ENCODE measurements at places on chromosomes 2 and 18. TPM values are rescaled to one million over a fixed set of nuclear protein-coding genes. Genes with fewer than 3 reads are reported as not detected.

DNA sequence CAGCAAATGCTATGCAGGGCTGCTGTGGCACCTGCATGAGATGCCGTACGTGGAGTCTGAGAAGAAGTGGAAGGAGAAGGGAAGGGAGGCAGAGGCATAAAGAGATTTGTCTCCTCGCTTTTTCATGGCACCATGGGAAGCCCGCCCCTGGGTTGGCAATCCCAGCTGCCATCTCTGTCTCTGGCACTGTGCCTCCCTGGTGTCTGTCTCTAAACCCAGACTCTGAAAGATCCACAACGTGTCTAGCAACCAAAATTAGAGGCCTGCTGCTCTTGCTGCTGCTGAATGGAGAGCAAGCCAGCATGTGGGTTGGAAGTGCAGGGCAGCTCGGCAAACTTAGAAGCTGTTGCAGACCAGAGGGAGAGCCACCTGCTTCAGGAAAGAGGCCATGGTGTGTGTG, 53.1 kb downstream of the INO80C start:
- H3K27me3 ChIP-seq: peaks cover 4% of the 10 kb centered on the region
- DNase-seq: no peak
- no peak overlapping the region for H3K4me3 ChIP-seq
- no peak overlapping the region for H3K27ac ChIP-seq

- H3K36me3 ChIP-seq: no peaks in the 10 kb centered on the region
- H3K4me1 ChIP-seq: no peaks in the 10 kb centered on the region
- H3K27ac ChIP-seq: no peak overlapping the region
- no peak for DNase-seq
- H3K4me3 ChIP-seq: no peak overlapping the region
- peaks cover 20% of the 10 kb centered on the region for H3K27me3 ChIP-seq
Measured at GRCh38 chr18:49619801-49620200, 57.9 kb downstream of the LIPG start.

GRCh38 chr18:63131106-63131958, 188.2 kb downstream of the BCL2 start:
- DNase-seq: no peak
- H3K4me1 ChIP-seq: peaks cover 37% of the 10 kb centered on the region
- no peak overlapping the region for H3K4me3 ChIP-seq
- peaks cover 37% of the 10 kb centered on the region for H3K36me3 ChIP-seq
- H3K27me3 ChIP-seq: no peaks in the 10 kb centered on the region

GRCh38 chr2:12045864-12046291, 299.4 kb downstream of the LPIN1 start:
- no peaks in the 10 kb centered on the region for H3K36me3 ChIP-seq
- DNase-seq: no peak
- H3K27me3 ChIP-seq: peaks cover 16% of the 10 kb centered on the region
- no peak overlapping the region for H3K27ac ChIP-seq
- peaks cover 5% of the 10 kb centered on the region for H3K4me1 ChIP-seq

DNA sequence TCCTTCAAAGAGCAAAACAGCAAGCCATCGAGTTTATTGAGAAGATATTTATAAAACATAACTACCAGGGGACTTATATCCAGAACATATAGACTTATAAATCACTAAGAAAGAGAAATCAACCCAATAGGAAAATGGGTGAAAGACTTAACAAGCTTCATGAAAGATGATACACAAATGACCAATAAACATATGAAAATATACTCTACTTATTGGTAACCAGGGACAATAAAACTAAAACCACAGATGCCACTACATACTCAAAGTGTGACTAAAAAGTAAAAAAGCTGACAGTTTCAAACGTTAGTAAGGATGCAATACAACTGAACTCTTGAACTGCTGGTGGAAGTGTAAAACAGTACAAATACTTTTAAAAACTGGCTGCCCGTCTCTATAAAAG, 154.3 kb downstream of the TMEM163 start:
- H3K27me3 ChIP-seq: peaks cover 19% of the 10 kb centered on the region
- H3K36me3 ChIP-seq: no peaks in the 10 kb centered on the region
- H3K4me3 ChIP-seq: no peak overlapping the region
- DNase-seq: no peak
- peaks cover 7% of the 10 kb centered on the region for H3K4me1 ChIP-seq

- H3K4me1 ChIP-seq: no peaks in the 10 kb centered on the region
- DNase-seq: peak; percentile 43
- no peak overlapping the region for H3K4me3 ChIP-seq
- H3K27me3 ChIP-seq: no peaks in the 10 kb centered on the region
- no peak overlapping the region for H3K27ac ChIP-seq
Measured at GRCh38 chr2:240595381-240596079, 9.0 kb downstream of the CAPN10 start.

- H3K4me3 ChIP-seq: no peak overlapping the region
- no peaks in the 10 kb centered on the region for H3K27me3 ChIP-seq
- H3K36me3 ChIP-seq: peaks cover 91% of the 10 kb centered on the region
Measured at GRCh38 chr2:102376052-102376591, 20.5 kb downstream of the IL18R1 start.

DNA sequence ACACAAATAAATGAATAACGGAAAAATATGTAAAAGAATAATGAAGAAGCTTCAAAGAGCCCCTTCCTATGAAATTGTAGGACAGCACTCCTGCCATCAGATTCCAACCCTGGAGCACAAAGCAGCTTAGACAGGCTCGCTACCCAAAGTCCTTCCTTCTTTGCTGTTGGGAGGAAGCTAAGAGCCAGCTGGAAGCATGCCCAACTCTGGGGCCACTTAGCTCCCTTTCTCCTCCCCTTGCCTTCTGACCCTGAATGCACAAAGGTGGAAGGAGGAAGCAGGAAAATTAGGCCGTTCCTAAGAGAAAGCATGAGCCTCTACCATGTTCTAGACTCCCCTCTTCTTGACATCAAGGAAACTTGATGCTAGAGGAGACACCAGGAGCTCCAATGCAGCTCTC, 700.8 kb downstream of the RNF144A start:
- no peak overlapping the region for H3K4me3 ChIP-seq
- peaks cover 28% of the 10 kb centered on the region for H3K4me1 ChIP-seq
- no peaks in the 10 kb centered on the region for H3K27me3 ChIP-seq
- no peak overlapping the region for H3K27ac ChIP-seq
- DNase-seq: no peak
- peaks cover 14% of the 10 kb centered on the region for H3K36me3 ChIP-seq

DNA sequence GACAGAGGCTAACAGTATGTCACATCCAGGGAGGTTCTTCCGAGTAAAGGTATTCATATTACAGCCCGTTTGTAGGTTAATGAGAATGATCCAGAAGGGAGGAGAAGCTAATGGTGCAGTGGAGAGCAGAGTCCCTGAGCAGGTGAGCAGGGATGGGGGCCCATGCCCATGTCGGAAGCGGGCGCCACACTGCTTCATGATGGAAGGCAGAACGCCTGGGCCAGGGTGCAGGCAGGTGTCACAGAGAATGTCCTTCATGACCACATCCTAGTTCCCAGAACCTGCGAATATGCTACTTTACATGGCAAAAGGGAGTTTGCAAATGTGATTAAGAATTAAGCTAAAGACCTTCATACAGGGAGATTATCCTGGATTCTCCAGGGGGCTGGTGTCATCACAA, 4.0 kb downstream of the HES6 start:
- no peak for DNase-seq
- H3K4me3 ChIP-seq: peak overlapping the region; percentile 0
- H3K4me1 ChIP-seq: peaks cover 7% of the 10 kb centered on the region
- H3K27ac ChIP-seq: no peak overlapping the region

DNA sequence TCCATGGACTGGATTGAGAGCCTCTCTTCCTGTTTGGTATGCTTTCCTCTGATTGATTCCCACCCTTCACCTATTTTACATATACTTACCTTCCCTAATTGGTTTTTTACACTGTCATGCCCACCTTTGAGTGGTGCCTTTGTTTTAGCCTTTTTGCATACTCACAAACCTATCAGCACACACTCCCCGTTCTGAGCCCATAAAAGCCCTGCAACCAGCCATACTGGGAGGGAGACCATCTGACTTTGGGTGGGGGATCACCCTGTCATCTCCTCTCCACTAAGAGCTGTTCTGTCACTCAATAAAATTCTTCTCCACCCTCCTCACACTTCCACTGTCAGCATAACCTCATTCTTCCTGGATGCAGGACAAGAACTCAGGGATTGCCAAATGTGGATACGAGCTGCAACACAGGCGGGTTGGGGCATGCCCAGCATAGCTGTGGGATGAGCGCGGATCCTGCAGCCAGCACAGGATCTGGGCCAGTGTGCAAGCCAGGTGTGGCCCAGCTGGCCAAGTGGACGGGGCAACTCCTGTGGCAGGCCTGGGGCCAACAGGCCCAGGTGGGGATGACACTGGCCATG, 9.4 kb upstream of the MOB1A start:
- H3K4me1 ChIP-seq: peaks cover 29% of the 10 kb centered on the region
- no peak overlapping the region for H3K27ac ChIP-seq
- DNase-seq: no peak
- no peak overlapping the region for H3K4me3 ChIP-seq
- peaks cover 4% of the 10 kb centered on the region for H3K36me3 ChIP-seq
- H3K27me3 ChIP-seq: peaks cover 3% of the 10 kb centered on the region

GRCh38 chr2:18083806-18084205, 205.3 kb downstream of the KCNS3 start:
- H3K4me1 ChIP-seq: no peaks in the 10 kb centered on the region
- H3K4me3 ChIP-seq: no peak overlapping the region
- H3K36me3 ChIP-seq: no peaks in the 10 kb centered on the region
- H3K27ac ChIP-seq: no peak overlapping the region
- DNase-seq: no peak
- no peaks in the 10 kb centered on the region for H3K27me3 ChIP-seq

GRCh38 chr2:3647246-3647645, 10.8 kb upstream of the ALLC start:
- peaks cover 14% of the 10 kb centered on the region for H3K4me1 ChIP-seq
- DNase-seq: no peak
- H3K4me3 ChIP-seq: no peak overlapping the region

DNA sequence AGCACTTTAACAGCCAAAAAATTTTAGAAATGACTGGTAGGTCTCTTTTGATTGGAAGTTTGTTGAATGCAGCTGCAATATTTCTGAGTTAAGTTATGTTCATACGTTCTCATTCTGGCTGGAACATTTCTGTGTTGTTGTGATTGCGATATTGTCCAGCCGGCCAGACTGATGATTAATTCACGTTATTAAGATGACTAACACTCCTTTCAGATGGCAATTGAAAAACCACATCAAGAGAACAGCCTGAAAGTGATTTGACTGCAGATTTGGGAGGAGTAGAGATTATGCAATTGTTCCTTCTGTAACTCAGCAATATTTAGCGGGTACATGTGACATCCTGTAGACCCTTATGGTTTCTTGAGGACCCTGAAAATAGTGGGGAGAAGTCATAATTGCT, 133.7 kb downstream of the FBXO15 start:
- no peak overlapping the region for H3K4me3 ChIP-seq
- H3K36me3 ChIP-seq: no peaks in the 10 kb centered on the region
- DNase-seq: no peak
- H3K27ac ChIP-seq: no peak overlapping the region
- no peaks in the 10 kb centered on the region for H3K4me1 ChIP-seq

GRCh38 chr2:218286570-218287459, 5.5 kb downstream of the TMBIM1 start:
- H3K4me3 ChIP-seq: peak overlapping the region; percentile 85
- peaks cover 69% of the 10 kb centered on the region for H3K4me1 ChIP-seq
- H3K27me3 ChIP-seq: no peaks in the 10 kb centered on the region

DNA sequence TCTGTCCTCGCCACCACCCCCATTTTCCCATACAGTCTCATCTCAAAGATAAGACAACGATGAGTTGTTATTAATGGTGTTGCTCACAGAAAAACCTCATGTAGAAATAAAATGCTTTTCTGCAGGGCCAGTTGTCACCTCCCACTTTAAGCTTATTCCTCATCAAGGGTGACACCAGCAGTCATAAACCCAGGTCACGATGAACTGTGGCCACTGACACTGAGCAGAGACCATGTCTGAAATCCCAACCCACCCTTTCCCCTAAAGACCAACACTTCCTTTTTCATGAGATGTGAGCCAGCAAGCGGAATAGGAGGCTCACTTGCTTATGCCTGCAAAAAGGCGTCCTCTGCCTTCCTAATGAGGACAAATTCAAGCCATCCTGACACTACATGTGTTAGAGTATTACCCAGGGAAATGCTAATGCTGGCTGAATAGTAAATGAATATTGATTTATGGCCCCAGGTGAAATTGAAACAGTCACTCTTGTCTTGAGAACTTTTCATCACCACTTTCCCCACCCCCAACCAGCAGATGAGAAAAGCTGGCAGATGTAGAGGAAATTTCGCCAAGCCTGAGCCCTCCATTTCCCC, 228.4 kb downstream of the MGAT5 start:
- H3K36me3 ChIP-seq: no peaks in the 10 kb centered on the region
- no peak overlapping the region for H3K4me3 ChIP-seq
- no peaks in the 10 kb centered on the region for H3K4me1 ChIP-seq

Gene COLEC12
- not detected for total RNA-seq

Gene TSPYL6
- total RNA-seq: not detected

Gene REG1B
- not detected for total RNA-seq

Gene UGT1A6
- total RNA-seq: not detected

Gene MARCHF4
- not detected for total RNA-seq

Gene VIL1
- not detected for total RNA-seq

Gene LIPG
- total RNA-seq: 0.59 TPM

Measured in activated T-helper 2 cell treated with anti-CD3 and anti-CD28 coated beads, Interferon-gamma antibody, Interleukin-2, Interleukin-4, amounts not matched to agents 10 μg/mL and 5 μg/mL and 100 μg/mL, durations not matched to agents 14 hours and 24 hours and 36 hours (primary cell).